Stimulated activated CD8-positive, alpha-beta memory T cell treated with anti-CD3 and anti-CD28 coated beads, Interleukin-4, amount 100 ng/mL, for 1 hour (primary cell): ENCODE measurements at places on chromosomes 13 and 19.

DNA sequence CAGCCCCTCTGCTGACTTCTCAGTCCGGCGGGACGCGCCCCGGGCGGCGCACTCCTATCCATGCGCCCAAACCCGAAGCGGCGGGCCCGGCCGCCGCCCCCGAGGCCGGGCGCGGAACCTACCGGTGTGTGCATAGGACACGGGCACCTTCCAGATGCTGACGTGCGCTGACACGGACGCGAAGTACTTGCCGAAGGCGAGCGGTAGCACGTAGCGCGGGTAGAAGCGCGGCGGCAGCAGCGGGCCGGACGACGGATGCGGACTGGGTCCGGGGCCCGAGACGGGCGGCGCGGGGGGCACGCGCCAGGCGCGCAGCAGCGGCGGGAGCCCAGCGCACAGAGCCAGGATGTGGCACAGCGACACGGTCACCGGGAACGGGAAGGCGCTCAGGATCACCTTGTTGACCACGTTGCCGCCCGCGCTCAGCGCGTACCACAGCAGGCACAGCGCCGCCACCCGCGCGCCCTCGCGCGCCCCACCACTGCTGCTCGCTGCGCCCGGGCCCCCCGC lies 338 bp downstream of the SLC35E1 start:
- no peak for DNase-seq

GRCh38 chr19:49387936-49388372 lies at the start of gene KASH5:
TSS of gene KASH5 (plus strand) at chr19:49388249. CDS start at chr19:49390884, 2,635 bp downstream.
- DNase-seq, result peak; percentile 82

- DNase-seq, result no peak
Measured at GRCh38 chr19:12763100-12763499, 11.5 kb downstream of the BEST2 start.

GRCh38 chr13:47813718-47814117 lies 187.4 kb downstream of the SUCLA2 start:
- DNase-seq, result no peak

DNA sequence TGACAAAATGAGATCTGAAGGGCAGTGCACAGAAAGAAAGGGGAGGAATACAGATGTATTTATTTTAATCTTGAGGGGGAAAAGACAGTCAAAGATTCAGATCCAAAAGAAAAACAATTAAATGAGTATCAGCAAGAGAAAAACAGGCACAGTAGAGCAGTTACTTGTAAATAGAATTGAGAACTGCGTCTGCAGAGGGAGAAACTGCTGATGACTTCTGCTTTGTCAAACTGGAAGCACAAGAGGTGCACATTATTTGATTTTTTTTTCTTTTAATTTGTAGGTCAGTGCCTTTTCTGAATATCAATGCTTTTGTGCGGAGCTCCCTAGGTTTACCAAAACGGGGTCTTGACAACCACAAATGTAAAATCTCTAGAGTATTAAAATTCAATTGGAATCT lies 37.3 kb downstream of the EFNB2 start:
- DNase-seq, result no peak
